ENCODE measurements at places on chromosomes 7 and 10. TPM values are rescaled to one million over a fixed set of nuclear protein-coding genes. Genes with fewer than 3 reads are reported as not detected.

DNA sequence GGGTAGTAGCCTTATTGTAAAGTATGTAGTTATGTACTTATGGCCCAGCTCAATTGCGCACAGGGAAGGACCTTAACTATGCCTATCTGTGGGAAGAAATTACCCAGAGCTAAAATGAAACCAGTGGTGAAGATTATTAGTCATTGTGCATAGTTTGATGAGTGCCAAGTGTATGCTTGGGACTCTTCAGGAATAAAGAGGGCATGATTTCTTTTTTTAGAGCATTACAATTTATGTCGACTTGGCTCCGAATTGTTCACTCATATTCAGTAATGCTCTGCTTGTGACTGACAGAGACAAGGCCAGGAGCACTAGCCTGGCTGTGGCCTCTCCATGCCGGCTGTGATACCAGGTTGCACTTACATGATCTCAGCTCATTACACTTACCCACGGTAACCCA lies 269.5 kb downstream of the TRIL start:
- no peak for DNase-seq

- DNase-seq: no peak
These were observed 43.8 kb upstream of the ICA1 start for GRCh38 chr7:8305625-8306388.

- DNase-seq: no peak
These were observed 44.0 kb downstream of the IMMP2L start for GRCh38 chr7:111518264-111518663.

DNA sequence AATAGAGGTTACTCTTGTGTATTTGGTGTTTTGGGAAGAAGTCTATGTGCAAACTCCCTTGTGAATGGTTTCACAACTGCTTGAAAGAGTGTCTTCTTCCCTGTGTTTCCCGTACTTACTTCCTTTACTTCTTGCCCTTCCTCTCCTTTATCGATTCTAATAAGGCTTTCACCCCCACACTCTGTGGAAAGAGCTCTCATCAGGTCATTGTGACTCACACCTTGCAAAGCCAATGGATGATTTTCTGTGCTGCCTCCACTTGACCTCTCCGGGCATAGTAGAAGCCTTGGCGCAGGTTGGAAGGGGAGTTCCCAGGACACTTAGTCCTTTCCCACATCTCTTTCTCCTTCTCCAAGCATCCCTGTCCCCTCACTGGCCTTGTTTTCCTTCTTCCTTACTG lies 6.2 kb upstream of the TSPAN15 start:
- DNase-seq: no peak

- DNase-seq: no peak
These were observed 617.1 kb downstream of the KCNMA1 start for GRCh38 chr10:77020426-77021040.

DNA sequence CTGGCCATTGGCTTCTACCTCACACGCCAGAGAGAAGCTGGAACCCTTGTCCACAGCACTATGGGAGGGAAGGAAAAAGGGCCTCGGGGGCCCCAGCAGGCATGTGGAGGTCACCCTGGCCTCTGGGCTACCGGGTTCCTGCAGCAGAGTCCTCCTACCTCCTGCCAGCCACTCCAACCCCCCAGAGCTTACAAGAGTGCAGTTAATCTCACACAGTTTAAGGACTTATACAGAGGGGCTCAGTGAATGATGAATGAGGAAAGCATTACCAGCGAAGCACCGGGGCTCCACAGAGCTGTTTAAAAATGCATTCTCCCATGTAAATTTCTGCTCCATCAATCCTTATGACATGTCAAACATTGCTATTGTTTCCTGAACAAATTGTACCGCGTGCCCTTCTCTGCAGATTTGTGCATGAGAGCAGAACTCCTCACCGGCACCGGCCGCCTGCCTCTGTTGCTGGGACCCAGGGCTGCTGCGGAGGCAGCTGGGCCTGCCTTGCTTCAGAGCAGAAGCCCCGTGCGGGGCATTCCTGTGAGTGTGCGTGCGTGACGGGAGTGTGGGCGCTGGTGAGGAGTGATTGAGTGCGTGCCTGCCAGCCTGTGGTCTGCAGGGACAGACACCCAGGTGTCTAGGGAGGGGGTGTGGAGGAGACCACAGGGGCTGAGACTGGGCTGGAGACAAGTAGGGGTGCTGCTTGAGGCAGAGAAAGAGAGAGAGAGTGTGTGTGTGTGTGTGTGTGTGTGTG lies 52.8 kb downstream of the C10orf105 start:
- no peak for DNase-seq

DNA sequence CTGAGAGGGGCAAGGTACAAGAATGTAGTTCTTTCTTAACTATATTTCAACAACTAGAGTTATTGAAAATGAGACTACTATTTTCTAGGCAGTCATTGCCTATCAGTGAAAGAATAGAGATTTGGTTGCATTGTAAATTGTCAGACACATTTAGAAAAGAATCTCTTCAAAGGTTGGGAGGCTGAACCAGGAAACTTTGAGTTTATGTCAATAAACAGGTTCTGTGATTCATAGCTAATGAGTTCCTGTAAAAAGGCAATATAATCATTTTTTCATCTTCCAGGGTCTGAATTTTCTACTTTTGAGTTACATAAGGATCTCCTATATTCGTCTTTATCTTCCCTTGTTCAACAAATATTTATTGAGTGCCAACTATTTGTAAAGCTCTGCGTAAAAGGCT lies 47.1 kb downstream of the MAGI2 start:
- DNase-seq: no peak

DNA sequence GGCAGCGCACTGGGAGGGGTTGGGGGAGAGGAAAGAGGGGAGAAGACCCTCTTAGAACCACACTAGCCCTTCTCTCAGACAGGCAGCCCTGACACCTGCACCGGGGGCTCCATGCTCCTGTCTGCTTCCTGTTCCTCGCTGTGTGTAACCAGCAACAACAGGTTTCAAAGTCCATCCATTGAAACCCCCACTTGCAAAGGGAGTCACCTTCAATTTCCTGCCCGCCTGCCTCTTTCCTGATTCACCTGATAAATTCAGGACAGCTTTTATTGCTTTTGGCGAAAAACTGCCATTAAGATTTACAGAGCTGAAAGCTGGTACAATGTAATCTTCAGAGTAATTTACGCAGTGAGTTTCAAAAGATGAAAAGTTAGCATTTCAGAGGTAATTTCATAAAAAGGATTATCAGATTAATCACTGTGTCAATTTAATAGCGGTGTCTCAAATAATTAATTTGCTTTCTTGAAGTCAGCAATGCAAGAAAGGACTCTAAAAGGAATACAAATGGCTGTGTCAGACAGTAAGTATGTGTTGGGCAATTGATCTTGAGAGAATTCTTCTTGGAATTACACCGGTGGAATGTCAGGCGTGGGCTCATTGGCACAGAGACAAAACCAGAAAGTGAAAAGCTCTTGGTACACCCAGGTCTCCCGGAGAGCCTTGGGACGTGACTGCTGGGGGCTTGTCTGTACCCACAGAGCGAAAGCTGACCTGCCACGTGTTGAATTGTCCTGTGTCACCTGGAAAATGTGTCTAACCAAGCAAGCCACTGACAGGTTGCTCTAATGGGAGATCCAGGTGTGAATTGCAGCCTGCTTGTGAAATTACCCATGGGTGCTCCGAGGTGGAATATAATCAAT lies 60.7 kb downstream of the TMEM209 start:
- DNase-seq: peak; percentile 63

GRCh38 chr10:48363617-48364355 lies 57.3 kb downstream of the MAPK8 start:
- no peak for DNase-seq

DNA sequence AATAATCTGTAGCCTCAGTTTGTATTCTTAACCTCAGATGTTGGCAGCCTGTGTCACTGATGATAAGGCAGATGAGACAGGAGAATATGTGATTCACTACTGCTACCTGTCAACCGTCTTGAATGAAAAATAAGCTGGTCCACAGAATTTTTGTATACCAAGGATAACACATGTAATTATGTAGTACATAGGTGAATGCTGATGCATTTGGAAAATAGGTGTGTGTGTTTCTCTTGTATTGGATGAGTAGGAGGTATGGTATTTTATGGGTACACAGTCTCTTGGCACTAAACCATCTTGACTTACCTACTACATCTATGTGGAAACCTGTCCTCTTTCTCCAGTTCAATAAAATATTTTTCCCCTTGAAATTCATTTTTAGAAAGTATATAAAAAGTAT lies 20.7 kb upstream of the ZRANB1 start:
- no peak for DNase-seq

- DNase-seq: no peak
These were observed 442 bp downstream of the STYXL1 start for GRCh38 chr7:76047305-76047810.

DNA sequence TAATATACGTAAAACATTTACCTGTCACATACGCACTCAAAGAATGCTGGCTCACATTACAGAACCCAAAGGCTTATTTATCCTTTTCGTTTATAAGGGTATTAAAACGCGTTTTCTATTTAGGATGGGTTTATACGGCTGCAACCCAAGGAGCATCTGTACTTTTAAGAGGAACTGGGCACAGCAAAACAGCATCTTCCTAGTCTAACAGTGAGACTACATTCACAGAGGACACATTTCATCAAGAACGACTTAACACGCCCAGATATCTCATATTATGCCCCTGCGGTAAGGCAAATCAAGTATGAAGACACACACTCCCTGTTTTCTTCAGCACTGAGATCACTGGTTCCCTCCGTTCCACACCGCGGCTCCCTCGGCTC lies 533 bp upstream of the DMTF1 start:
- DNase-seq: no peak

DNA sequence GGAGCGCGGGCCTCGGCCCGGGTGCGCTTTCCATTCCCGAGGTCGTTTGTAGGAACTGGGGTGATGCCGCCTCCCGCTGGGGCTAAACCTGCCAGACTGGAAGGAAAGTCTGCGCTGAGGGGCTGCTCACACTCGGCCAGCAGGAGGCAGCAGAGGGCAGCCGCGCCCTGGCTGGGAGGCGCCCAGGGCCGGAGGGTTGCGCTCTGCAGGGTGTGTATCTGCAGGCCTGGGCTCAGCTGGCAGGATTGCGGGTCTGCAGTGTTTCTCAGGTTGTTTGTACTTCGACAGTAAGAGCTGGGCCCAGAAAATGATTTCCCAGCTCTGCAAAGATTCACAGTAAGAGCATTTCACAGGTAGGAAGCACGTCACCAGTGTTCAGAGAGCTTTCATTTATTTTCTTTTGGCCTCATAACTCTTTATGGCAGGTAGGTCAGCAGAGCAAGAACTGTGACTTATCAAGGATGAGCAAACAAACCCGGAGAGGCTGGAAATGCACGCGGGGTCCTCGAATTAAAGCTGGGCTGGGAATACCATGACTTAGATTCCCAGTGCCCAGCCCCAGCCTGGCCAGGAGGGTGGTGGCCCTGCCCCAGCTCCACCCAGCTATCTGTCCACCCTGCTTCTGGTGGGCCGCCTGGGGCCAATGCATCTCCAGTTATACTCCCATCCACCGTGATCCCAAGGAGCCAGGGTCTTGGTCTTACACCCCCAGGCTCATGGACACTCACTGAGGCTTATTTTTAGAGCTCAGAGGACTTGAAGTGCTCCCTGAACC lies 15.2 kb upstream of the PPP2R2D start:
- peak; percentile 87 for DNase-seq

GRCh38 chr10:3054183-3054850 lies 13.0 kb upstream of the PFKP start:
- DNase-seq: no peak

GRCh38 chr7:44196450-44196872 lies 4.3 kb upstream of the YKT6 start:
- no peak for DNase-seq

DNA sequence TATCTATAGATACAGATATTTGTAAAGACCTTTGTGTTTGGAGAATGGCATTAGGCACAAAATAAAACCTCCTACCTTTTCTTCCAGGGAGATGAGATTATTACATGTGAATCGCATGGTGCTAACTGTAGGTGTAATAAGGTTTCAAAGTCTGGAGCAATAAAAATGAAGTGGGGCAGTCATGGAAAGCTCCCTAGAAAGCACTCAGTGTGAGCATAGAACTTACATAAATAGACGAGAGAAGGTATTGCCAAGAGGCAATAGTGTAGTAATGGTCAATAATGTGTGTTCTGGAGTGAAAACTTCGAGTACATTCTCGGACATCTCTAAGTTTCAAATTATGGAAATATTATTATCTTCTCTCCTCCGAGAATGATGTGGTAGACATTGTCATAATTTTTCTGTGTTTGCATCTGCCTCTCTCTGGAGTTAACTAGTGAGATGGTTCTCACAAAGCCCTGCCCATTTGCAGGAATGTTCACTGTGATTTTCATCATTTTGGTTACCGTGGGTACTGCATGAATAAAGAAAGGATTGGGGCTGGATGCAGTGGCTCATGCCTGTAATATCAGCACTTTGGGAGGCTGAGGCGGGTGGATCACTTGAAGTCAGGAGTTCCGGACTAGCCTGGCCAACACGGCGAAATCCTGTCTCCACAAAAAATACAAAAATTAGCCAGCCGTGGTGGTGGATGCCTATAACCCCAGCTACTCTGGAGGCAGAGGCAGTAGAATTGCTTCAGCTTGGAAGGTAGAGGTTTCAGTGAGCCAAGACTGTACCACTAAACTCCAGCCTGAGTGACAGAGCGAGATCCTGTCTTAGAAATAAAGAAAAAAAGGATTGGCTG lies 10.6 kb downstream of the VIM start:
- DNase-seq: no peak

DNA sequence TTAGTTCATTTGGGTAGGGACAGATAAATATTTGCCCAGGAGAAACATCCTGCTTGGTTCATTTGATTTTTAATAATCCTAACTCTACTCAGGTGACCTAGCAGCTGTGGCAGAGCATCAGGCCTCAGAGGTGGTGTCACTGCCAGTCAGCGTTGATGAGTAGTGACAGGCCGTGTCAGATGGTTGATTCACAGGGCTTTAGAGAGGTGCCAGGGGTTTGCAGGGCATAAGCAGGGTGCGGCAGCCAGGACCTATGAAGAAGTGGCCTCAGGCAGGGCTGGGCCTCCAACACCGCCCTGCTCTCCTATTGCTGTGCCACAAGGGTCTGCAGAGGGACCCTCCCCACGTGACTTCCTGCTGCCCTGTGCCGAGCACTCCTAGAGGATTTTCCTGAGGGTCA lies 128.1 kb downstream of the HECW1 start:
- no peak for DNase-seq

GRCh38 chr10:1464881-1465417 lies 272.4 kb downstream of the ADARB2 start:
- DNase-seq: no peak

GRCh38 chr7:1714583-1715330 lies 44.7 kb downstream of the ELFN1 start:
- DNase-seq: no peak

GRCh38 chr7:96315125-96315512 lies 6.8 kb downstream of the SLC25A13 start:
- no peak for DNase-seq

GRCh38 chr10:3468919-3469638 lies 296.5 kb upstream of the PITRM1 start:
- no peak for DNase-seq

C7orf33 gene
- not detected for total RNA-seq

ACTR3C gene
- total RNA-seq: not detected

ZNF485 gene
- total RNA-seq: 1.7 TPM

HOXA2 gene
- not detected for total RNA-seq

NKX1-2 gene
- total RNA-seq: not detected

ARL4A gene
- 11.0 TPM for total RNA-seq

GIMAP8 gene
- total RNA-seq: not detected

ATOH7 gene
- total RNA-seq: not detected

OPN4 gene
- total RNA-seq: not detected
